ENCODE measurements at places on chromosomes 2 and 18.

GRCh38 chr2:18373664-18374063 is 186.8 kb downstream of the RDH14 start:
- DNase-seq = no peak

DNA sequence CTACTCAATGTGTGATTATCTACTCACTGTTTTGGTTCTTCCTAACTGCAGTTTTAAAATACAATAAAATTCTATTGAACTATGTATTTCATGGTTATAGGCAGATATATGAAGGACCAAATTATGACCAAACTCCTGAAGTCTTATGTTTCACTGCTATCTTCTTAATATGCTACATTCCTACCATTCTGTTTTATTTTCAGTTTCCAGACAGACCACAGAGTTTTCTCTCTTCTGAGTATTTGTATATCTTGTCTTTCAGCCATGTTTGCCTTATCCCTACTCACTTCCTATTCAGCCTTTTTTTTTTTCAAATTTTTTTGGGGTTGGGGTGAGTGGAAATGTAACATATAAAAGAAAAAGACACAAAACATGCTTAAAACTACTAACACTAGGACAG is 6.3 kb downstream of the RFTN2 start:
- DNase-seq = no peak

DNA sequence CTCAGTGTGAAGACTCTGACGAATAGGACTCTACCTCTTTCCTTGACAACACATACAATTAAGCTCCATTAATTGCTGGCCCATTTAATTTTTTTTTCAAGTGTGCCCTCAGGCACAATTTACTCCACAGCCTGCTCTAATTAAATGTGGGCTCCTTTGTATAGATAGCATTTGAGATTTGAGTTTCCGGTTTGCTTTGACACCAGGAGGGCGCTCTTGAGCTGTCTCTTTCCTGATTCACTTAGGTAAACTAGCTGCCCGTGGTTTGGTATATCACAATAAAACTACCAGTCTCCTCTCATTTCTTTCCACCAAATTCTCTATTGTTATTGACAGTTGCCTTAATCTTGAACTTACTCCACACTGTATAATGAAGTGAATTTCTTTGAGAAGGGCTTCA is 666.0 kb downstream of the DSC3 start:
- DNase-seq = no peak

GRCh38 chr2:178704876-178705275 is 102.3 kb downstream of the TTN start:
- DNase-seq = no peak

- no peak for DNase-seq
Measured at GRCh38 chr2:230619491-230619890, 93.2 kb upstream of the CAB39 start.

- DNase-seq = no peak
Measured at GRCh38 chr2:117775703-117776219, 38.7 kb upstream of the DDX18 start.

GRCh38 chr2:197232010-197232409 is 78.6 kb downstream of the ANKRD44 start:
- no peak for DNase-seq

GRCh38 chr2:100039291-100039980 is 103.0 kb downstream of the AFF3 start:
- DNase-seq = no peak

DNA sequence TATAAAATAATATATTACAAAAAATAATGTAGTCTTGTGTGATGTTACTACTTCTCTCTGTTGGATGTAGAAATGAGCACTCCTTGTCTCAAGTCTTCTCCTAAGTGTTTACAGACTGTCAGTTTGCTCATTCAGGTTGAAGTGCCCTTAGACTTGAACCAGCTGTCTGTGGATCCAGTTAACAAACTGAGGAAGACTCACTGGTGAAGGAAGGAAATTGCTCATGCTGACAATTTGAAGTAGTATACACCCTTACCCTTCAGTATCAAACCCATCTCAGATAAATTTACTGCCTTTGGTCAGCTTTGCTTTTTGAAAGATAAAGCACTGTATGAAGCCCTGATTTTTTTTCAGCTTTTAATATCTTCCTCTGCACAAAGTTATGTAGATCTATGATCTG is 854.2 kb upstream of the ZEB2 start:
- DNase-seq = no peak

DNA sequence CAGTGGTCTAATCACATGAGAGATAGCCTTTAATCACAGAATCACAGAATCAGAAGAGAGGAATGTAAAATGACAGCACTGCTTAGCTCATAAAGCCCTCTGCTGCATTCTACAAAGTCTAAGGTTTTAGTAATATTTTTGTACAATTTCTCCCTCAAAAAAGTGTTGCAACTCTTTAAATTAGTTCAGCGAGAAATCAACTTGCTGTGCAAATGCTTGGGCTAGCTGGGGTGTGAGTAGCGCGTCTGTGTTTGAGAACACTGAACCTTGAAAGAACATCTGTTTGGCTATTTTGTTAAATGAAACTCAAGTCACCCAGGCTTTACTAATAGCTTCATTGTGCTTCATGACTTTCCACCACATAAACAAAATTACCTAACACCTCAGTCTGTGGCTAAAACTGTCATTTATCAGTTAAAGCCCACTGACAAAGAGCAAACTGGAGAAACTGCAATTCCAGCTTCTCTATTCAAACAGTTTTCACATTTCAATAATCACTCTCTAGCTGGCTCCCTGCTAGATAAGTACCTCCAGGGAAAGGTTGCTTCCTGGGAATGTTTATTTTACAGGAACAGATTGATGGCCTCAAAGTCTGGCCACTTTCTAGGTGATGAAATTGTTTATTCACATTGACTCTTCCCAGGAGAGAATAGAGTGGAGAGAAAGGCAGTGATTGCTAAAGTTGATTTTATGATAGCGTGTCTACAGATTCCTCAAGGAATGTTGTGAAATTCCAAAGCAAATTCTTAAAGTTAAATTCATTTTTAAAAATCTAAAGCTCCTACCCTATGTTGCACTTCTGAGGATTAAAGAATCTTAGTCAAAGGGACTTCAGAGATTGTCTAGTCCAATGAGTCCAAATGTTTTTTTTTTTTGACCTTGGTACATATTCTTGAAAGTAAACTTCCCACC is 36.0 kb upstream of the STAT1 start:
- no peak for DNase-seq

- DNase-seq = no peak
Measured at GRCh38 chr2:220320326-220320725, 692.9 kb downstream of the SLC4A3 start.

DNA sequence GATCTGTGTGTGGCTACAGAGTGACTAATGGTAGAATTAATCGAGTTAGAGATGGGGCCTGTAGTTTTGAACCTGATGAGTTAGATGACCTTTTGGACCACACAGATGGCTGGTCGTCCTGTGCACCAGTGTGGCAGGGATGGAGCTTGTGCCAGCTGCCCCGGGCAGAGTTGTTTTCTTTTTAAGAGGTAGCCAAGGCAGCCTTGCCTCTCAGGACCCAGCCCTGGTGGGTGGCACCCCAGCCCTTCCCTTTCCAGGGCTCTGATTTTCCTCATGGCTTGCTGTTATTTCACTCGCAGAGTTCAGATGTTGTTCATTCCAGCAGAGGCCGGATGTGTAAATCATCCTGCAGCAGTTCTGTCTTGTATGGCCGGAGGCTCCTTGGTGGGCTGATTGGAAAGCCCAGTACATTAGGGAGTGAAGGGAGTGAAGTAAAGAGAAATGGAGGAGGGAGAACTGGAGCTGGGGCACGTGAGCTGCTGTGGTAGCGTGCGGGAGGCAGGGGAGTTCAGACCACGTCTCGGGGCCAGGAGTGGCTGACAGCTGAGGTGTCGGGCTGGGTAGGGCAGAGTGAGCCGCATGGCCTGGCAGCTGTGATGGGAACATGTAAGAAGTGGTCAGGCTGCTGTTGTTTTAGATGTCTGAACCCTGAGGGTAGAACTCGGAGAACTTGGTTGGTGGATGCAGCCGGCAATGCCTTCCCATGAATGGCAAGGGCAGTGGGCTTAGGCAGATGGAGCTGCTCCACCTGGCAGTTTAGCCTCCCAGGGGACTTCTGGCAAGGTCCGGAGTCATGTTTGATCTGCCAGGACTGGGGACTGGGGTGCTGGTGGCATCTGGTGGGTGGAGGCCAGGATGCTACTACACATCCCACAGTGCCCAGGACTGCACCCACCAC is 28.8 kb downstream of the ASAP2 start:
- DNase-seq = no peak

- DNase-seq = no peak
Measured at GRCh38 chr18:35478520-35479435, 19.0 kb downstream of the INO80C start.

DNA sequence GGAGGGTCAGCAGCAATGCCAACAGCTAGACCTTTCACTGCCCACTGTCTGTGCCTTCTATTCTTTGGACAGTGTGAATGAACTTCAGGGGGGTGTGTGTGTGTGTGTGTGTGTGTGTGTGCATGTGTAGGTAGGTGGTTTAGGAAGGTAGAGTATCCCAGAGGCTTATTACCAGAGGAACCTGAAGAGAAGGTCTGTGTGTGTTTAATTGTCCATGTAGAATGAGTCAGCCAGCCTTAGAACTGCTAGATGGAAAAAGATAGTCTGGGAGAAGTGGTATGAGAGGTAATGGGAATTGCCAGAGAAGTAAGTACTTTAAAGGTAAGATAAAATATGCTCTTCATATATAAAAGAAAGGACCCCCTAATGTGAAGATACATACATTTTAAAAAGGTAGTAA is 522.2 kb downstream of the PIK3C3 start:
- no peak for DNase-seq

DNA sequence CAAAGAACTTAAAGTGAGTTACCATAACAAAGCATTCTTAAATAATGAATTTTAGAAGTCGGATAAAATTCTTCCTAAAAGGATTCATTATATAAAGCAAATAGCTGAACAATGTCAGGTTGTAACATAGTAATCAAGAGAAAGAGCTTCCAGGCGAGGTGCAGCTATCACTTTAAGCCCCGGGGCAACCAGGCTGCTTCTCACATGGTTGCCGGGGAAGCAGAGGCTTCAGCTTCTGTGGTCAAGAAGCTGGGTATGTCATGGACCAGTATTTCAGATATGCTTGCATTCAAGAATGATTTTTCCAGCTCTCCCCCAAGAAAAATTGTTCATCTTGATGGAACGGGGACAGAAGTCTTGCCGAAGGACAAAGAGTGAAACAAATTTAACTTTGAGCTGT is 23.6 kb upstream of the KYNU start:
- no peak for DNase-seq

DNA sequence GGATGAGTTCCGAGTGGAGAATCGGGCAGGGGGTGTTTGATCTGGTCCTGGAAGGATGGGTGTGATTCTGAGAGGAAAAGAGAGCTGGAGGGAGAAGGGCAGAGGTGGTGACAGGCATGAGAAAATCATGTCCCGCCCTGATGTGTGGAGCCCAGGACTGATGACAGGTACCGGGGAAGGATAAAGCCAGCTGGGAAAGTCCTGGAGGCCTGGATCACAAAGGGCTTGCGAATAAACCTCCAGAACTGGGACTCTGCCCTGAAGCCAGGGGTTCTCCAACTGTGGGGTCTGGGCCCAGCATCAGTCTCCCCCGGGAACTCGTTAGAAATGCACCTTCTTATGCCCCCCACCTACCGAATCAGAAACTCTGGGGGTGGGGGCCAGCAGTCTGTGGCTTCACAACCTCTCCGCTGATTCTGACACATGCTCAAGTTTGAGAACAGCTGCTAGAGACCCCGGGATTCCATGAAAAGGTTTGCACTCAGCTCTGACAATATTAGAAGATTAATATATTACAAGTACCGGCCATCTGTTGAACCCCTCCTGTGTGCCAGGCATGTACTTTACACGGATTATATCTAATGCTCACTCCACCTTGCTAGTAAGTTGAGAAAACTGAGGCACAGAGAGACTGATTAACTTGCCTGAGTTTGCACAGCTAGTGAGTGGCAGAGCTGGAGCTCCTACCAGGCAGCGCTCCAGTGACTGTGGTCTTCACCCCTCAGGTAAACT is 8.0 kb downstream of the TNFRSF11A start:
- DNase-seq = no peak
